Cerebellar nuclear complex (tissue), 1 donor: ENCODE measurements at places on chromosomes 7 and 10.

- DNase-seq = no peak
Measured at GRCh38 chr10:96271016-96271815, at the start of gene BLNK. TSS of gene BLNK (minus strand) at chr10:96271569. CDS start at chr10:96271398, 171 bp downstream.

- no peak for DNase-seq
Measured at GRCh38 chr7:125089171-125089570, 159.5 kb upstream of the POT1 start.

DNA sequence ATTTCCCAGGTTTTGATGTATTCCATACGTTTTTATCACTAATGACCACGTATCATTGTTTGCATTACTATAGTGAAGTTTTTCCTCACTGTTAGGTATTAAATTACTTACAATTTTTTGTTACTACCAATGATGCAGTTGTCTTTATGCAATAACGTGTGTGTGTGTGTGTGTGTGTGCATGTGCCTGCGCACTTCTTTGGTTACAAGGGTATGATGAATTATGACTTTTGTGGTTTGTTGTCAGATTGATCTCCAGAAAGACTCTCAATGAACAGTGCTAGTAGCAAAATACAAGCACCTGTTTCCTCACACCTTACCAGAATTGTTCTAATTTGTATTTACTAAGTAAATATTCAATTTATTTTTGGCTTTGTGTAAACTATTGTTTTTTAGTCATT, 51.5 kb downstream of the MCMBP start:
- DNase-seq = no peak

DNA sequence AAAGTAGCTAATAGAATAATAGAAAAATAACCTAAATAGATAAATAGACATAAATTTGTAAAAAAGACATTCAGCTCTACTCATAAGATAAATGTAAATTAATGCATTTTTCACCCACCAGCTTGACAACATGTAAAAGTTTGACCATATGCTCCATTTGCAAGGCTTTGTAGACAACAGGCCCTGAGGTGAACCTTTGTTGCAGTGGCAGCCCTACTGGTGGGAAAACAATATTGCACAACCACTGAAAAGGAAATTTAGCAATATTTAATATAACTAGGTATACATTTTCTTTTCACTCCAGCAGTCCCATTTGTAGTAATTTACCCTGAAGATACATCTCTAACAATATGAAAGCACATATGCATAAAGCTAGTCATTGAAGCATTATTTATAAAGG, 39.0 kb upstream of the ADRA2A start:
- DNase-seq = no peak

DNA sequence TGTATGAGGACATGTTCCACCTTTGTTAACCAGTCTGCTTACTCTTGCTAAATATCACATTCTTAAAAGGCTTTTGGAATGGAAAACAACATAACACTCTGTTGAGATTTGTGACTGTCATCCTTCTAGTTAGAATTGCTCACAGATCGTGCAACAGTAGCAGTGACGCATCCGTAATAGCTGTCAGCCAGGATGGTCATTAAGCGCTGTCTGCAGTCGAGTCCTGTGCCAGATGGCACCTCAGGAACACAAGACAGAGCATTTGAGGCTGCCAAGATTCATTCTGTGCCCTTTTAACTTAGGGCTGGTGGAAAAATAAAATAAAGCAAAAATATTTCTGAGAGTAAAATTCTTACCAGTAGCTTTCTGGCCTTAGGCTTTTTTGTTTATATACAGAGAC, 348.6 kb downstream of the ANKRD7 start:
- DNase-seq = peak; percentile 87

DNA sequence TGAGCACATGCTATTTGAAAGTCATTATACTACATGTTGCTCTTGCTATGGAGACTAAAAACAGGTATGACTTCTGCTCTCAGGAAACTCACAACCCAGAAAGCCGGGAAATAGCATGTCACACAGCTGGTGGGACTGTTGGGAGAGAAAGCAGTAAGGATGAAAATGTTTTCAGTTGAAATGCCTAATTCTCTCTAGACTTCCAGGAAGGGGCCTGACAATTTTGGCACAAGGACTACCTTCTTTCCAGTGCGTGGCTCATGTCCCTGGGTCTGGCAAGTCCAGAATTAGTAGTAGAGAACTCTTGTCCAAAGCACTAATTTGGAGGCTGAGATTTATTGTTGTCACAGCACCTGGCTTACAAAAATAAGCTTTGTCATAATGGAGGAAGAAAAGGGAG, 567.6 kb downstream of the LRMDA start:
- no peak for DNase-seq

DNA sequence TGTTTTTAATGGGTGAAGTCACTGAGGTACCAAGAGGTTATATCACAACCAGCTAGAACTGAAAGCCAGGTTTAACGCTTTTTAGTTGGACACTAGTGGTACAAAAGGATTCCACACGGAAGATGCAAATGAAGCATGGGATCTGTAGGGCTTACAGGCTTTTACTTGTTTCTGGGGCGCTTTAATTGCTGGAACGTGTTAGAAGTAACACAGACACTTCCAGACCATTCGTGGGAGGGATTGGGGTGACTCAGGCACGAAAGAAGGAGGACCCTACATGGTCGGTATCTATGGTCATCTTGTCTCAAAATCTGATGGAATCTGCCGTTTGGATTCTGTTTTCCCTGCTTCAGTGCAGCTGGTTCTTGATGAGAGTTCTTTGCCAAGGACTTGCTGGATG, 1.0 kb downstream of the YKT6 start:
- DNase-seq = no peak

- DNase-seq = no peak
Measured at GRCh38 chr10:69837261-69837660, 35.6 kb downstream of the COL13A1 start.

DNA sequence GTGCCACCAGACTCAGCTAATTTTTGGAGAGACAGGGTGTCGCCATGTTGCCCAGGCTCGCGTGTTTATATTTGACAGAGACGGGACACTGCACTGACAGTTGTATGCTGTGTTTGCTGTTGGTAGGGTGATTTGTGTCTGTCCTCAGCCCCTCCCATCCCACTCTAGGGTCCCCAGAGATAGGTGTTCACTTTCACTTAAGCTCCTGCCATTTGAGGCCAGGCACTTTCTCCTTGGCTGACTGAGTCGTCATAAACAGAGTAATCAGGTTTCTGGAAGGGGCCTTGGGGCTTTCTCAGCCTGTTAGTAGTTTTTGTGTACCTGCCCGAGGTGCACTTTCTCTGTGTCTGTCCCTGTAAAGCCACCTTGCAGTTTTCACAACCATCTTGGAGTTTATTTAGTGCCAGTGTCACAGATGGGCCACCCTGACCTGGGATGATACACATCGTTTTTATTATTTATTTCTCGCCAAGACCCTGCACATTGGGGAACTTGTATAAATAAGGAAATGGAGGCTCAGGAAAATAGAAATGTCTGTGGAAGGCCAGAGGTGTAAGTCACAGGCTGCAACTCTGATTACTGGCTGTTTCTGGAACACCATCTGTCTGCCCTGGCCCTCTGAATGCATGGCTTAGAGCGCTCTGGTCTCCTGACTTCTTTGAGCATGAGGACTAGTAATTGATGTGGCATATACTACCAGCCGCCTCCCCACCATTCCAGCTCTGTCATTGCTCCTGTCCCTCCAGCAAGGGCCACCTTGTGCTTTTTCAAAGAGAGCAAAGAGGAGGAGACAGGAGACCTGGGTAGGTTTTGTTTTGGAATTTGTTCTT, 81.9 kb upstream of the PDCD4 start:
- DNase-seq = peak; percentile 31

- DNase-seq = no peak
Measured at GRCh38 chr7:108972004-108972403, 402.3 kb downstream of the DNAJB9 start.
